ENCODE measurements at places on chromosomes 13 and 19. TPM values are rescaled to one million over a fixed set of nuclear protein-coding genes. Genes with fewer than 3 reads are reported as not detected.

GRCh38 chr19:10797078-10797477 is 38.9 kb downstream of the TMED1 start:
- no peak for DNase-seq

- DNase-seq: no peak
These were observed 314.7 kb upstream of the DACH1 start for GRCh38 chr13:72181661-72182060.

Gene LHB
- total RNA-seq: not detected

Gene FCHO1
- 0.36 TPM for total RNA-seq

DNA sequence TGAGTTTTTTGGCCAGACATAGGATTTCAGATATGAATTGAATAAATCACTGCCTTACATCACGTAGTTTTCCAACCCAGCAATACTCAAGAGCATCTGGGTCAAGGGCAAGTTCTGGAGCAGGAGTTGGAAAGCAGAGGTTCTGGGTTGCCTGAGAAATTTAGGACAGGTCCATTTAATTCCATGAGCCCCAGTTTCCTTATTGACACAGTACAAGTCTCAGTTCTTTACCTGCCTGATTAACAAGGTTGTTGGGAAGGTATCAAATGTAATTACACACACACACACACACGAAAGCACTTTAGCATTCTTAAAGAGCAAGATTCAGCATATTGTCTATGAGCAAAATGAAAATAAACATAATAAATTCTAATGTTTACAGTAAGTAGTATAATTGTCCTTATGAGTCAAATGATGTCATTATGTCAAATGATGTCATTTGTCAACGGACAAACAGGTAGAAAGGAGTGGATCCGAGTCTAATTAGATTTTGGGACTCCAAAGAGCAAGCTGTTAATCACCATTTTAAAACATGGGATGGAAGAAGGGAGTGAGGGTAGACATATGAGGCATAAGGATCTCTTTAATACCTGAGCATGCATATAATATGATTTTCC is 268.4 kb upstream of the ARGLU1 start:
- no peak for DNase-seq

Gene CD33
- total RNA-seq: not detected

Gene ZNF613
- total RNA-seq: 7.8 TPM

DNA sequence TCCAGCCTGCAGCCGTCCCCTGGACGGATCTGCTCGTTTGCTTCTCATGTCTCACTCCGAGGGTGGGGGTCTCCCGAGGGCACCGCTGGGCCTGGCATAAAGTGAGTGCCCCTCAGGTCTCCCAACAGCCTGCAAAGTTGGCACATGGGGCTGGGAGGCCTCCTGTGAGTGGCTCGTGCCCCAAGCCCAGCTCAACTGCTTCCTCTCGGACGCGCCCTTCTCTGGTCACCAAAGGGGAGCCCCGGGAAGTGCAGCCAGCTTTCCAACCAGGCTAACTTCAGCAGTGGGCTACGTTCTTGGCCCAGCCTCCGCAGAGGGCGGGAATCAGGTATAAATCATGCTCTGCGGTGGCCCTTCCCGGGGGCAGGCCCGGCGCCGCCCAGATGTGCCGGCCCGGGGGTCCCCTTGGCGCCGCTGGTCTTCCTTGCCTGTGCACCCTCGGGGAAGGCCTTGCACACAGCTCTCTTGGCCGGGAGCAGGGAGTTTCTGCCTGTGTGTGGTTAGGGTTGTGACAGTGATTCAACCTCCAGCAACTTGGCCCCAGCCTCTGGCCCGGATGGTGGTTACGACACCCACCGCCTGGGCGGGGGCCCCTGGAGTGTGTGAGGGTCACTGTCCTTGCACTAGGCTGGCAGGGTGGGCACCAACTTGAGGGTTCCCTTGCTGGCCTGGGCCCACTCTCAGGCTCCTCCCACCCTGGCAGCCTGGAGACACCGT is 20.7 kb downstream of the CEBPG start:
- DNase-seq: peak; percentile 86

GRCh38 chr13:46855166-46855565 is 41.7 kb downstream of the HTR2A start:
- DNase-seq: no peak

- no peak for DNase-seq
These were observed 966.0 kb downstream of the PCDH17 start for GRCh38 chr13:58597552-58597951.

DNA sequence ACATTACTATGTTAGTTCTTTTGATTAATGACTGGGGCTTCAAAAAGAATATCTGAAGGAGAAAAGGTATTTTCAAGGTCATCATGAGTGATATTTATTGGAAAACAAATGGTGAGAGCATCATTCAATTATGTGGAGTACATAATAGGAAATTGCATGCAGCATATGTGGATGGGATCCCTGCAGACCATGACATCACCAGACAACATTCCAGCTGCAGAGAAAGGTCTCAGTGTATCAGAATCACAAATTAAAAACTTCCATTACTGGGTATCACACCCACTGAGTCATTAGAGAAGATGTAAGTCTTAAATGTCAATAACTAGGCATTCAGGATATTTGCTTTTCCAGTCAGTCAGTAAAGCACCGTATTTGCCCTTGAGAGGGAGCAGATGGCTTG is 574.4 kb upstream of the SLC10A2 start:
- DNase-seq: no peak

GRCh38 chr13:31937436-31937835 is 94.1 kb upstream of the FRY start:
- no peak for DNase-seq

GRCh38 chr13:93304134-93304533 is 77.5 kb downstream of the GPC6 start:
- DNase-seq: no peak

Data from fibroblast of the aortic adventitia (primary cell).